NCI-H1436 treated with DMSO at 0.1 percent for 48 hours (cell line): ENCODE measurements at places on chromosomes 6 and 20.

- DNase-seq: no peak
Observed at GRCh38 chr6:138726066-138726756, 47.4 kb upstream of the CCDC28A start.

GRCh38 chr6:151241853-151242252, 2.1 kb downstream of the AKAP12 start:
- DNase-seq: no peak

- DNase-seq: no peak
Observed at GRCh38 chr6:112660626-112661025, 313.5 kb downstream of the RFPL4B start.

GRCh38 chr20:47125758-47126591, 230.5 kb downstream of the ZMYND8 start:
- no peak for DNase-seq

DNA sequence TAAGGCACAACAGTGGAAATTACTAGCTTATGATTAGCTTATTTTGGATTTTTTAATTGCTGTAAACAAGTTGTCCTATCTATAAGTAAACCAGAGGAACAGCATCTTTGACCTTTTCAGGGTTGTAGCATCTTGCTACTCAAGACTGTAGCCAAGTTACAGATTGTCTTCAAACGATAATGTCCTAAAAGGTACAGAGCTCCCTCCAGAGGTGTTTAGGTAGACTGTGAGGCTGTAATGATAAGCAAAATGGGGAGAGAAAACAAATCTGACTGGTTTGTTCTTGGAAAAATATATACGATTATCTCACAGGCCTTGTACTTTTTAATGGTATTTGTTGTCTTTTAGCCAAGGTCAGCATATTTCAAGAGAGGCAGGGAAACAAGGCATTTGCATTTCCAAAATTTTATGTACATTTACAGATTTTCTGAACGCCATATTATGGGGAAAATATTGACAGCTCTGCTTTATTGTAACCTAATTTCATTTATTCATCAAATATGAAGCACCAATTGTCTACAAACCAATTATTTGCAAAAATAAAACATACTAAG, 273.4 kb downstream of the MEI4 start:
- DNase-seq: no peak

- no peak for DNase-seq
Observed at GRCh38 chr6:36769676-36770499, 69.4 kb downstream of the CPNE5 start.

DNA sequence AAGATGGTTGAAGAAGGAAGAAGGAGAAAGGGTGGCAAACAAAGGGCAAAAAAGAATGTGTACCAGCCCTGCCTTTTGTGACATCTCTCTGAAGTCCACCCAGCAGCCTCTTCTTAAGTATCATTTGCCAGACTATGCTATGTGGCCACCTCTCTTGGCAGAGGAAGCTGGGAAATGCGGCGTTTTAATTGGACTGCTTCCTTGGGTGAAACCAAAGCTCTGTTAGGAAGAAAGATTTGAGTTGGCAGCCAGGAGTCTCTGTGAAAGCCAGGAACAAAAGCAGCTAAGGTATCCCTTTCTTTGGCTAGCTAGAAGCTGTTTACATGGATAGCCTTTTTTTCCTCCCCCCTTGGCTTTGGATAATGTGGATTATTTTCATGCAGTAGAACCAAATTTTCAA, 67.5 kb upstream of the GTSF1L start:
- no peak for DNase-seq

- no peak for DNase-seq
Observed at GRCh38 chr6:139587469-139587868, 213.0 kb upstream of the CITED2 start.

GRCh38 chr20:33443006-33443511, 504 bp downstream of the SNTA1 start:
- DNase-seq: no peak

DNA sequence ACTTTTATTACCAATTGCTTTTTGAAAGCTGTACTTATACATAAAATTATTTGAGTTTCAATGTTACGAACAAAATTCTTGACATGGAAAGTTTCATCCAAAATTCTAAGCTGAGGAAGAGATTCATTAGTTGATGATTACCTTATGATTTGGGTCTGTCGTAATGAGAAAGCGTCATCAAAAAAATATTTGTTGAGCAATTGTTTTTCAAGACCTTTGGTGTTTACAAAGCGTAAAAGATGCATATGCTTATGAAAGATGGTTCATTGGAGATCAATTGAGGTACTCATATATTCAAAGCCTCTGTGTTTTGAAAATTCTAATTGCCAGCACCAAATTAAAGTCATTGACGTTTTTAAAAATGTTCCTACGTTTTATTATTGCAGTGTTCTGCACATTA, 110.5 kb upstream of the DOK5 start:
- DNase-seq: no peak

DNA sequence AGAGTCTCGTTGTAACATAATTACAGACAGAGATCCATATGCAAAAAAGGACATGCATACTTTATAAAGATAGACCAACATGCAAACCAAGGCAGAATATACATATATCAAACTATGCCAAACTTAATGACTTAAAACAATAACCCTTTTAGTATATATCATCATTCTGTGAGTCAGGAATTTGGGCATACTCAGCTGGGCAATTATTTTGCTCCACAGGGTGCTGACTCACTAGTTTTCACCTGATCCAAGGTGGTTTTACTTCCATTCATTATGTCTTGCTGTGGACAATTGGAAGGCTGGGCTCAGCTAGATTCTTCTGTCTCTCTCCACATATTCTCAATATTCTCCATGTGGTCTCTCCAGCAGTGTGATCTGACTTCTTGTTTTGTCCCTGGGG, 41.2 kb upstream of the RNF146 start:
- DNase-seq: no peak

GRCh38 chr6:41040101-41040939, 1.3 kb upstream of the UNC5CL start:
- no peak for DNase-seq

DNA sequence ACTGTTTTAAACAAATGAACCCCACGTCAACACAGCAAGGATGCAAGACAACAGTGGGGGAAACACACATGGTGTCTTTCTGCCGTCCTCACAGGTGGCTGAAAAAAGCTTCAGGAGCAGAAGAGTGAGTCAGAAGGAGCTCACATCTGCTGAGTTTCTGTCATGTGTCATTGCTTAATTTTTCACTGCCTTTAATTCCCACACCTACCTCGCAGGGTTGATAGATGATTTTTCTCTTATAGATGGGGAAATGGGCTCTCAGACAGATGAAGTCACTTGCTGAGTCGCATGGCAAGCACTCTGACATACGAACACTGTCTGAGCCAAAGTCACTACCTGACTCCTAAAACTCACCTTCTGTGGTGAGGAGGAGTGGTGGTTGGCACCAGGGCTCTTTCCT, 28.3 kb upstream of the CARMIL1 start:
- DNase-seq: no peak

DNA sequence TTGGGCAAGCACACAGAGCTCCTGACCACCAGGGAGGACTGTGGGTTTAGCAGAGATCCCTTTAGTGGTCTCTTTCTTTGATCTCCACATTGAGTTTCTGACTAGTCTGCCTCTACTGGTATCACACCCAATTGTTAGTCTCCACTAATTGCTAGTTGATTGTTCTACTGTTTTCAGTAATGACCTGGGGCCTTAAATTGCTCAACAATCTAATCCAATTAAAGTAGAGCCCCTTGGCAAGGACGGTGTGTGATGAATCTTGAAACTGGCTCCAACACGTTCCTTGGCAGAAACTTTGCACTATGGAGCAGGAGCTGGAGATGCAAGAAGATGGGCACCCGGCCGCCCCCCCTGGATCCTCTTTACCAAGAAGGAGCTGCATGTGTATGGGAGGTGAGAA, 12.3 kb downstream of the FAM50B start:
- no peak for DNase-seq

- DNase-seq: no peak
Observed at GRCh38 chr6:35583893-35584688, 71.4 kb upstream of the TULP1 start.

DNA sequence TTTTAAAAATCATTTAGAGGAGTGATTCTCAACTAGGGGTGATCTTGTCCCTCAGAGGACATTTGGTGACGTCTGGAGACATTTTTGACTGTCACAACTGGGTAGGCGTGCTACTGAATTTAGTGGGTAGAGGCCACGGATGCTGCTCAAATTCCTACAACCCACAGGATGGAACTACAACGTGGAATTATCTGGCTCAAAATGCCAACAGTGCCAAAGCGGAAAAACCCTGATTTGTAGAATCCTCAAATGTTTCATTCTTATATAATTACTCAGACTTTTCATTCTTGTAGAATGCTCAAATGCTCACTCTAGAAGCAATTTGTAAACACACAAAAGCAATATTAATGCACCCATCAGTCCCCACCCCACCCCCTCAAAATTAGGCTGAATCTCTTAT, 229.8 kb downstream of the ZMYND8 start:
- DNase-seq: no peak

DNA sequence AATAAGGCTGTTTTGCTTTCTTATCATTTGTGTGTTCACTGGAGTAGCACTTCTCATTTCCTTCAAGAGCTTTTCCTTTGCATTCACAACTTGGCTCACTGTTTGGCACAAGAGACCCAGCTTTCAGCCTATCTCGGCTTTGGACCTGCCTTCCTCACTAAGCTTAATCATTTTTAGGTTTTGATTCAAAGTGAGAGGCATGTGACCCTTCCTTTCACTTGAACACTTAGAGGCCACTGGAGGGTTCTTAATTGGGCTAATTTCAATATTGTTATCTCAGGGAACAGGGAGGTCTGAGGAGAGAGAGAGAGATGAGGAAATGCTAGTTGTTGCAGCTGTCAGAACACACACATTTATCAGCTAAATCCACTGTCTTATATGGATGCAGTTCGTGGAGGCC, 82.9 kb upstream of the SCAF8 start:
- DNase-seq: no peak

- DNase-seq: no peak
Observed at GRCh38 chr6:138493413-138493812, 5.9 kb downstream of the NHSL1 start.

DNA sequence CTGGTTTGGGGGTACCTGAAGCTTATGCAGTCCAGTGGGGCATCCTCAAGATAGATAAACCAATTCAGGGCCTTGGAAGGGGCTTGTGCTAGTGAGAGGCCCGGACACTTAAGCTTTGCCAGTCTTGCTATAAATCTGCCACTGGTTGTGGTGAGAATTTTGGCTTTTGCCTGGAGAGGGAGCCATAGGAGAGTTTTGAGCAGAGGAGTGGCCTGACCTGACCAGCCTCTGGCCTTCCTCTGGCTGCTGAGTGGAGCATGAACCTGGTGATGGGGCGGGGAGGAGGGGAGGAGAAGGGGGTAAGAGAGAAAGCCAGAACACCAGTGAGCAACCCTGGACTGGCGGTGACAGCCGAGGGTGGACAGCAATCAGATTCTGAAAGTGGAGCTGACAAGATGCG, 7.1 kb downstream of the TMEM74B start:
- DNase-seq: no peak
